ENCODE measurements at places on chromosomes 11 and 22.

GRCh38 chr11:105878510-105878909, 143.5 kb downstream of the MSANTD4 start:
- no peak for DNase-seq

DNA sequence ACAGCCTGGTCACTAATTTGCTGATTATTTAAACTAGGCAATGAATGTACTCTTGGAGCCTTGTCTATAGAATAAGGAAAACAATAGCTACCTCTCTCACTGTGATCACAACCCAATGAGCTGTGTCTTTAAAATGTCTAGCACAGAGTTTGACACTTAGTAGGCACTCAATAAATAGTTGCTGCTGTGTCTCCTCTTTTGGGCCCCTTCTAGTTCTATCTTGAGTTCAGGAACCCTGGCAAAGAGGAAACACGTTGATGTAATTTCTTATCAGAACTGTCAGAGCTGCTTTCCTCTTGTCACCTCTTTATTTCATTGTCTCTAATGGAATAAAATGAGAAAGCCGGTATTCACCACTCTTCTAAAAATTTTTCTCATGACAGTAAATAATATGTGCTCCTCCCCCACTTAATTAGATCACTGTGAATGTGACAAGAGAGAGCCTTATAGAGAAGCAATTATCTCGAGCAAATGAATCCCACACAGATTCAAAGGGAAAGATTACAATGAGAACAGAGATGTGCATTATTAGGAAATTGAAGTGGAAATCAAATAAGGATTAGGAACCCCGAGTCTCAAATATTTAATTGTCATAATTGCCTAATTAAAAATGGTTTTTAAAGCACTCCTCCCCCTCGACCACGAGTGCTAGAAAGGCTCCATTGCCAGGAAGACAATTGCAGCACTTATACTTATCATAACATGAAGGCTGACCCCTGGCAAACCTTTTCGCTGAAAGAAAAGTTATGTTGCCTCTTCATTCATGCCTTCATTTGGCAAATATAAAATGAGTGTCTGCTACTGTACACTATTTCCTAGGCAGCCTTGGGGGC, 175.0 kb upstream of the BDNF start:
- DNase-seq: no peak

- no peak for DNase-seq
These were observed 195.7 kb downstream of the IGLL1 start for GRCh38 chr22:23384431-23384830.

DNA sequence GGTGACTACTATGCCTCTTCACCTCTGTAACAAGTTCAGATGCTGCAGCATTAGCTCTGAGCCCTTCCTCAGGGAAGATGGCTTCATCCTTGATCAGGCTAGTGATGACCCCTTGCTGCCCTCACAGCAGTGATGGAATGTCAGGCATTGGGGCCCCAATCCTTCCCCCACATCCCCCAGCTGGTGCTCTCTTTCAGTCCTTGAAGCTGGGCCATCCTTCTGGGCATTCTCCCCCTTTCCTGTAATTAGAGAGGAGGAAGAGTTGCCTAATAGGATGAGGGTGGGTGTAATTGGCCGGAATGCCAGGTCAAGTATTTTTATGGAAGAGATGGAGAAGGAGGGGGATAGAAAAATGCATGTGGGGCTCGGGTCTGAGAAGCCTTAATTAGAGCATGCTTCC, 62.6 kb downstream of the TRAF6 start:
- DNase-seq: no peak
